Activated B cell treated with CpG ODN at 0.5 μM for 24 hours (primary cell): ENCODE measurements at places on chromosomes 3 and 15. TPM values are rescaled to one million over a fixed set of nuclear protein-coding genes. Genes with fewer than 3 reads are reported as not detected.

- no peak overlapping the region for H3K4me3 ChIP-seq
- H3K27me3 ChIP-seq: peaks cover 19% of the 10 kb centered on the region
- no peak overlapping the region for H3K27ac ChIP-seq
Observed at GRCh38 chr3:150275941-150276340, 132.2 kb upstream of the TSC22D2 start.

- no peak overlapping the region for H3K4me3 ChIP-seq
- H3K4me1 ChIP-seq: peaks cover 55% of the 10 kb centered on the region
- H3K27ac ChIP-seq: no peak overlapping the region
- H3K36me3 ChIP-seq: no peaks in the 10 kb centered on the region
Observed at GRCh38 chr3:10354361-10355015, 33.6 kb upstream of the SEC13 start.

- H3K4me1 ChIP-seq: peaks cover 35% of the 10 kb centered on the region
- no peak overlapping the region for H3K27ac ChIP-seq
- H3K36me3 ChIP-seq: peaks cover 27% of the 10 kb centered on the region
- H3K4me3 ChIP-seq: no peak overlapping the region
- no peaks in the 10 kb centered on the region for H3K27me3 ChIP-seq
Observed at GRCh38 chr3:122475316-122475715, 39.4 kb downstream of the KPNA1 start.

DNA sequence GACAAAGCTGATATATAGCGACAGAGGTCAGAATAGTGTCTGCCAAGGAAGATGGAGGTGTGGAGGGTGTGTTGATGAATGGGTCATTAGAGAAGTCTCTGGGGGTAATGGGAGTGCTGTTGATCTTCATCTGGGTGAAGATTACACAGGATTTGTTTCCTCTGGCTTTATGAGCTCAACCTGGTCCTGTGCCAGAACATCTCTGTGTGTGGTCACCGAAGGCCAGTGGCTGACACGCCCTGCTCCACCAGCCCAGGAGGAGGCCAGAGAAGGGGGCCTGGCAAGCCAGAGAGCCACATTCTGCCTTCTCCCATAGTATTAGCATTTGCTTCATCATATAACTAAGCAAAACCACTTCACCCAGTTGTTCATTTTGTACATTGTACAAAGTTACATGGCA lies 121.1 kb downstream of the ZNF621 start:
- no peaks in the 10 kb centered on the region for H3K27me3 ChIP-seq
- H3K27ac ChIP-seq: no peak overlapping the region
- peaks cover 31% of the 10 kb centered on the region for H3K36me3 ChIP-seq
- peaks cover 3% of the 10 kb centered on the region for H3K4me1 ChIP-seq
- H3K4me3 ChIP-seq: no peak overlapping the region

GRCh38 chr3:43997788-43998369 lies 243.8 kb upstream of the TOPAZ1 start:
- peaks cover 63% of the 10 kb centered on the region for H3K27me3 ChIP-seq
- H3K27ac ChIP-seq: peak overlapping the region; percentile 59
- DNase-seq: no peak
- H3K36me3 ChIP-seq: no peaks in the 10 kb centered on the region
- peak overlapping the region; percentile 89 for H3K4me3 ChIP-seq

DNA sequence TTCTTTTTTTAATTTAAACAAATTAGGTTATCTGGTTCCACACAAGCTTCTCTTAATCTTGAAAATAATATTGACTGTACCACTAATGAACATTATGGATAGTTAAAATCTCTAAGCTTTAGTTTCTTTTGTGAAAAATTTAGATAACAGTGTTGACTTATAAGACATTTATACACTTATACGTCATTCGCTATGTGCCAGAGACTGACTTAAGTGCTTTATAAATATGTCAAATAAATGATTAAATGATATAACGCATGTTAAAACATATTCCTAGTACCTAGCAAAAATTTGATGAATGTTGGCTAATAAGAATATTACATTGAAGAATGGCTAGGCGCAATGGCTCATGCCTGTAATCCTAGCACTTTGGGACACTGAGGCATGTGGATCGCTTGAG lies 96.3 kb downstream of the PCCB start:
- H3K27me3 ChIP-seq: no peaks in the 10 kb centered on the region
- no peak overlapping the region for H3K27ac ChIP-seq
- H3K4me3 ChIP-seq: no peak overlapping the region

Gene AADACL2
- total RNA-seq: not detected in 2 replicates

Gene TF
- total RNA-seq: 0.10 and 0.29 TPM in 2 replicates

DNA sequence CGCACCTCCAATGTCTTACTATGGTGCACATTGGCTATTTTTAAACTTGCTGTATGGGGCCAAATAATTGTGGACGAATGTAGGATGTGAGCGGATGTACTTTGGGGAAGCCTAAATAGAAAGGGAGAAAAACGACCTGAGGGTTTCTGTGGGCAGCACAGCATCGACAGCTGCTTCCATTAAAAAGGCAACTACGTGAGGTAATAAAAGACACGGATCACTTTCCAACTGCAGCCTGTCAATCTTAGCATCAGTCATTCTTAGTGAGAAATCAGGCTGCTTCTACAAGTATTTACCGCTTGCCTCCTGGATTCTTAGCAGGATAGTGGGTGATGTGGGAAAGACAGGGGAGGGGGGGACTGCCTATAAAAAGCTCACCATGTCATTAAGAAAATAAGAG lies 186.7 kb upstream of the SLC2A2 start:
- H3K4me3 ChIP-seq: no peak overlapping the region
- no peaks in the 10 kb centered on the region for H3K36me3 ChIP-seq

GRCh38 chr3:10715886-10716285 lies 100.1 kb upstream of the SLC6A11 start:
- no peak overlapping the region for H3K27ac ChIP-seq
- H3K4me1 ChIP-seq: no peaks in the 10 kb centered on the region
- no peak for DNase-seq
- peaks cover 17% of the 10 kb centered on the region for H3K27me3 ChIP-seq

GRCh38 chr3:195885036-195885891 lies 23.1 kb downstream of the TNK2 start:
- no peak overlapping the region for H3K4me3 ChIP-seq
- no peak for DNase-seq
- no peaks in the 10 kb centered on the region for H3K4me1 ChIP-seq
- no peaks in the 10 kb centered on the region for H3K27me3 ChIP-seq

DNA sequence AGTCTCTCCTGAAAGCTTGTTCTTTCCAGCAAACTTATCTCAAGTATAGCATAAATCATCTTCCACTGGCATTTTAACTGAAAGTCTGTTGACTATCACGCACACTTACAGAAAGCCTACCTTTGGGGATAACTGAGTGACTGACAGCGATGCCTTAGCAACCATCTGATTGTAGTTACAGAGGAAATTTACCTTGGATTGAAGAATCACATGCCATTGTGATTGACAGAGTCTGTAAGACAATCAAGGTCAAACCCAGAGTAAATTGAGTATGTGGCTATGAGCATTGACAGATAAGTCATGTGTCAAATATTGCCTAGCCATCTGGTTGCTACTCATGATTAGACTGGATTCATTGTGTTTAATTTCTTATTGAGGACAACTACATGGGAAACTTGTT lies 82.0 kb downstream of the CNTN4 start:
- no peaks in the 10 kb centered on the region for H3K36me3 ChIP-seq
- H3K4me3 ChIP-seq: no peak overlapping the region
- DNase-seq: no peak
- no peaks in the 10 kb centered on the region for H3K4me1 ChIP-seq
- no peak overlapping the region for H3K27ac ChIP-seq

Gene TMEM42
- total RNA-seq: 12.4 and 13.1 TPM in 2 replicates
